CD8-positive, alpha-beta T cell (primary cell): ENCODE measurements at places on chromosomes 4 and X.

- DNase-seq, result no peak
These were observed 289.6 kb upstream of the SMIM31 start for GRCh38 chr4:164464313-164464712.

DNA sequence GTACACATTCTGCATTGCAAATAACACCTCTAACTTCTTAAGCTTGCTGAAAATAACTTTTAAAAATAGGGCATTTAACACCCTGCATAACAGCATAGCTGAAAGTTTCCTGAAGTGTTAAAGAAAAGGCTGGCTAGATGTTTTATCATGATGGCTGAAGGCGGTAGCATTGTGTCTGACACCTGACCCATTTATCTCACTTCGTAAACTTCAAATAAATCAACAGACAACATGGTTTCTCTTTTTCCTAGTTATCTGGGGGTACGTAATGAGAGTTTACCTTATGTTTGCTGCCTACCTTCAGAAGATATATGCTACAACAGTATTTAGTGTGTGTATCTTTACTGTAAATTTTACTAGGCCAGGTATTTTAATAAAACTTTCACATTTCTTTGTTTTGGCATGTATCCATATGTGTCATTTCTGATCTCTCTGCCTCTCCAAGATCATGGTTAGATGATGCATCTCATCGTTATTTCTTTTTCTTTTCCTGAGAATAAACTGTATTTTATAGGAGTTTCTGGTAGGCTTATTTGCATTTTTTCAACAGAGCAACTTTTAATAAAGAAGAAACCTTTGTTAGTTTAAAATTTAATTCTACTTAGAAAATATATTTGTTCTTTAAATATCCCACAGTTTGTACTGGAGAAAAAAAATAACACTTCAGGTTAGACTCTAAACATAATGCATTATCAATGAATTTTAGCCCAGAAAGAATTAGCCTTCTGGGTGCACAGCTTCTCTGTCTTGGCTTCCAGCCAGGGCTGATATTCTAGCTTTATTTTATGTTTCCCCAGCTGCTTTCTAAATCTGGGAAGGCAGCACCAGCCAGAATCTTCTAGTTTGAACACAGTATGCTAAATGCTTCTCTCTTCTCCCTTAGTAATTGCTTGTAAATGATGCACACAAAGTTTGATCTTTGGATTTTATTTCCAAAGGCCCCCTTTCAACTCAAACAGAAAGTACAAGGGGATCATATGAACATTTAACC, 2.9 kb downstream of the NDST4 start:
- DNase-seq, result no peak

DNA sequence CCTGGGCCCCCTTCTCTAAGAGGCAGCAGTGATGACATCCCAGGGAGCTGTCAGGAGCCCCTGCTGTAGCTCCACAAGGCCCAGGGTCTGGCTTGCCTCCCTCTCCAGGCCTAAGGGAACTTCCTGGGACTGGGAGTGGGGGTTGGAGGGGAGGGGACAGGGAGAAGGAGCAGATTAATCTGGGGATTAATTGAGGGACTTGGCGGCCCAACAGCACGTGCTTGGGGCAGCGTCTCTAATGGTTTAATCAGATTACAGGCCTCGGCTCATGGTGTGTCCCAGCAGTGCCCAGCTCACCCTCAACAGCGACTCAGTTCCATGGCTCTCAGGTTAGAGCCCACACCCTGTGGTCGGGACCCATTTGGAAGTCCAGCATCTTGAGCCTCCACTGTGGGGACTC, 47.9 kb downstream of the EFNB1 start:
- no peak for DNase-seq

- DNase-seq, result no peak
These were observed 45.1 kb downstream of the SPATA4 start for GRCh38 chr4:176150356-176150682.

DNA sequence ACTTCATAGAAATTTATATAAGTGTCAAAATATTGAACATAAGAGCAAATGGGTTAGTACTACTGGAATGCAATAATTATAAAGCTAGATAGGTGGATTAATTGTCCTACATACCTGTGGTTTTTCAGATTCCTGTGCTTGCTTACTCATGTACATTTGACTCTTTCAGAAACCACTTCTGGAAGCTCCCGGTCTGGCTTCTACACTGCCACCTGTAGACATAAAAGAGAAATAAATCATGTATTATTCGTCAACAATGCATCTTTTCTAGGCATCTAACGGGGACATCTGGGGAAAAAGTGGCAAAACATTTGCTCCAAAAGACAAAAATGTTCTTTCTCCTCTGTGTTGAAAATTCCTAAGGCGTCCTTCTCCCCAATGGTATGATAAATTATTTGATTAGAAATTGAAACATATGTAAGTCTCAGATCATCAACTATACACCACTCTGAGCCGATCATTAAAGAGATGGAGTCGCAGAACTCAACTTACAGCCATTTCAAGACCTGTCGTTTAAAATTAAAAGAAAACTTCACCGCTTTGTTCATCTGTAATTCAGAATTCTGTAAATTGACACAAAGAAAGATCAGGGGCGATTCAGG, 648.7 kb upstream of the DIPK2B start:
- DNase-seq, result peak; percentile 61

- no peak for DNase-seq
These were observed at the start of gene SCRG1 for GRCh38 chr4:173398779-173399415. TSS of gene SCRG1 (minus strand) at chr4:173399116. CDS start at chr4:173391414, 7,702 bp downstream.

DNA sequence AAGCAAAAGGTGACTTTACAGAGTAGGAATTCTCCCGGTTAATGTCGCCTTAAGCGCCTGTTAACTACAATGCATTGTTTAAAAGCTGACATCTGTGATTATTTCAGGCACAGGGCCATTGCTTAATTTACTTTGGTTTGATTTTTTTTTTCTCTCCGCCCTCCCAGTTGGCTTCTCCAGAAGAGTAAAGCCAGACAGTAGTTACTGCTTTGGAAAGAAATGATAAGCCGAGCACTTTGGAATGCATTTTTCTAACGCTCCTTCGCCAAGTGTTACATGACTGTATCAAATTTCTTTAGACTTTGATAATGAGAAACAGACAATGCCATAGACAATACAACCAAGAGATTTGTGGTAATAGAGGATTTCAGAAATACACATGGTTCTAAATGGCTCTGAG, 383.0 kb upstream of the TENM3 start:
- no peak for DNase-seq

- DNase-seq, result no peak
These were observed 5.8 kb downstream of the BEX4 start for GRCh38 chrX:103220511-103221323.

DNA sequence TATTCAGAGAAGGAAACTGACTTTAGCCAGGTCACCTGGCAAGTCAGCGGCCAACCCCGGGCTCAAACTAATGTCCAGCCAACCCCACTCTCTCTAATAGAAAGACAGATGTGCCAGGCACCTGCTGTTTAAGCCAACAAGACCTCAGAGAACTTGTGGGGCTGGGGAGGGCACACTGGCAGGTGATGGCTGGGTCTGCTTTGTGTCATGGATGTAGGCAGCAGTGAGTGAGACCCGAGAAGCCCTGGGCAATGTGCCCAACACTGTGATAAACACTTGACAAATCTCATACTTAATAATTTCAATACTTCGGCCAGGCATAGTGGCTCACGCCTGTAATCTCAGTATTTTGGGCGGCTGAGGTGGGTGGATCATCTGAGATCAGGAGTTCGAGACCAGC, 9.0 kb upstream of the CD99L2 start:
- DNase-seq, result no peak

GRCh38 chr4:41933997-41934503, 1.2 kb upstream of the TMEM33 start:
- no peak for DNase-seq

DNA sequence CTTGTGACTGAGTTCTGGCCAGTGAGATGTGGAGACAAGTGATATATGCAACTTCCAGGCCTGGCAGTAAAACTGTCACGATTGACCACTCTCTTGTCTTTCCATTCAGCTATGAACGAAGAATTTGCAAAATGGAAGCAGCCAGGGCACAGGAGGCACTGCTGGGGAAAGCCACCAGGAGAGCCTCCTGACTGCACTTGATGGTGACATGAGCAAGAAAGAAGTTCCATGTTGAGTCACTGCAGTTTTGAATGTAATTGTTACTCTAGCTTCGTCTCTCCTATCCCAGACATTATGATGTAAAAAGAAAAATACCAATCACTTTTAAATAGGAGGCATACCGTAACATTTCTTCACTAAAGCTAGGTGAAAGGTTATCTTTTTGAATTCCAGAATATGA, 32.4 kb upstream of the ZCCHC4 start:
- DNase-seq, result no peak

- no peak for DNase-seq
These were observed 3.3 kb downstream of the PDLIM5 start for GRCh38 chr4:94455081-94455480.
